ENCODE measurements at places on chromosomes 4 and X.

GRCh38 chr4:148749403-148749802 lies 307.2 kb upstream of the NR3C2 start:
- no peak for DNase-seq

- no peak for DNase-seq
Observed at GRCh38 chr4:156799121-156799589, 172.4 kb downstream of the PDGFC start.

DNA sequence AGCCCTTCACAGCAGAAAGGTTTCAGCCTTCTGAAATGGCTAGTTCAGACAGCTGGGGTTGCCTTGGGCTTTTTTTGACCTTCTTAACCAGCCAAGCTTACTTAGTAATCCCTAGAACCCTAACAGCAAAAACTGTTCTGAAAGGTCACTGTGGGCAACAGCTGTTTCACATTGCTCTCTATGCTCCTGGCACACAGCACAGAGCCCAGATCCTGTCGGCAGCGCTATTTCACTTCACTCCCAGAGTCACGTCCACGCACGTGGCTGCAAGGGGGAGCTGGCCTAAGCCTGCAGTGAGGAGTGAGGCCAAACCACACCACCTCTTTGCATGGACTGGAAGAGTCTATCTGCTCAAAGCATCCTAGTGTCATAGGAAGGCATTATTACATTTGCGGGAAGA lies 32.0 kb upstream of the STS start:
- DNase-seq: no peak

- DNase-seq: no peak
Observed at GRCh38 chr4:151175233-151175632, 75.8 kb downstream of the RPS3A start.

DNA sequence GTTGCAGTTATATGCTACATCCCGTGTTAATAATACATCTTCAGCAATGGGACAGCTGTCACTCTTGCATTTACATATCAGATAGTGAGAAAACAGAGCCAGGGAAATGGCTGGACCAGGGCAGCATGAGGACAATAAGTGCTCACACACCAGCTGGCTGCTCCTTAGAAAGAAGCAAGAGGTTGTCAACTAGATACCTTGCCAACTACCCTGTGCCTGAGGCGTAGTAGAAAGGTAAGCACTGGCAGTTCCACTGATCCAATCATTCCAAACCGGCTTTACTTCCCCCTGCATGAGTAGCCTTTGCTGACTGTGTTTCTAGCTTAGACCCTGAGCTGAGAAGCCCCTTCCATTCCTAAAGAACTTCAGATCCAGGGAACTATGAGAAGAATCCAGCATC lies 52.2 kb upstream of the FGF13 start:
- DNase-seq: no peak

DNA sequence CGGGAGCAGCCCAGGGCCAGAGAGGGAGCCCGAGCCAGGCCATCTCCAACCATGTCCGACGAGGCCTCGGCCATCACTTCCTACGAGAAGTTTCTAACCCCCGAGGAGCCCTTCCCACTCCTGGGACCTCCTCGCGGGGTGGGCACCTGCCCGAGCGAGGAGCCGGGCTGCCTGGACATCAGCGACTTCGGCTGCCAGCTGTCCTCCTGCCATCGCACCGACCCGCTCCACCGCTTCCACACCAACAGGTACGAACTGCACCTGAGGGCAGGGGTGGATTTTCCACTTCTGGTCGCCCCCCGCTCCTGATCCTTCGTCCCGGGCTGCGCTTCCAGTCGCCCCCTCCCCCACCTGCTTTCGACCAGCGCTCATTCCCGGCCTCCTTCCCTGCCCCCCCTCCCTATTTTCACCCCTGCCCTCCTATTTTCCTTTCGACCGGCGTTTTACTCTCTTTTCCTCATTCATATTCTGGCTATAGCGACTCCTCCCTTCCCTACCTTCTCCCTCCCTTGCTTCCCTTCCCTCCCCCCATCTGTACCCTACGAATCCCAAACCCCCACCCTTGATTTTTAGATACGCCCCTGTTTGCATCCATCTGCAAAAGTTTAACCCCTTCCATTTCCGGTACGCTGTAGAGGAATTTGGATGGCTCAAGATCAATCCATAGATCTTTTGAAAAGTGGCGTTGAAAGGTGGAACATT lies 633 bp downstream of the FAM199X start:
- no peak for DNase-seq

- no peak for DNase-seq
Observed at GRCh38 chrX:2513121-2513664, 12.4 kb upstream of the DHRSX start.
